Breast epithelium (tissue), 4 donors: ENCODE measurements at places on chromosomes 16 and 17. TPM values are rescaled to one million over a fixed set of nuclear protein-coding genes. Genes with fewer than 3 reads are reported as not detected.

The MPV17L gene
- total RNA-seq, result 41.4 TPM

The MT2A gene
- 352 TPM for total RNA-seq

The KRTAP9-9 gene
- not detected for total RNA-seq

The KRTAP1-5 gene
- not detected for total RNA-seq

The DHRS7C gene
- not detected for total RNA-seq

The NT5C gene
- 79.6 TPM for total RNA-seq

The PYCARD gene
- total RNA-seq, result 35.7 TPM

The CD300LF gene
- total RNA-seq, result 0.32 TPM

The AOC2 gene
- 2.3 TPM for total RNA-seq

The PTX4 gene
- not detected for total RNA-seq

The PPP1R1B gene
- total RNA-seq, result 67.5 TPM

The TUBB3 gene
- 1.8 TPM for total RNA-seq

The CYGB gene
- total RNA-seq, result 27.2 TPM

The KRT32 gene
- 0.73 TPM for total RNA-seq

The SHISA9 gene
- total RNA-seq, result not detected

The NLGN2 gene
- 8.3 TPM for total RNA-seq

The TPPP3 gene
- total RNA-seq, result 6.9 TPM

The PPP1R27 gene
- not detected for total RNA-seq

The BPTF gene
- 97.6 TPM for total RNA-seq

The SDR42E1 gene
- 6.9 TPM for total RNA-seq

The KRT33B gene
- total RNA-seq, result not detected

The KRT39 gene
- not detected for total RNA-seq

The CD300E gene
- total RNA-seq, result 0.32 TPM

The NXN gene
- total RNA-seq, result 14.3 TPM

The DNAI2 gene
- total RNA-seq, result not detected

The GDPD1 gene
- total RNA-seq, result 5.9 TPM

The ABCC12 gene
- total RNA-seq, result not detected

The TBC1D3E gene
- not detected for total RNA-seq

The CNGB1 gene
- not detected for total RNA-seq

The EXOC3L1 gene
- 1.1 TPM for total RNA-seq

The EVPLL gene
- total RNA-seq, result 0.32 TPM

The MYH11 gene
- 144 TPM for total RNA-seq

The CLDN7 gene
- 95.9 TPM for total RNA-seq

The CCR7 gene
- total RNA-seq, result 1.0 TPM

The TERB1 gene
- total RNA-seq, result 0.64 TPM

The KAT7 gene
- 37.6 TPM for total RNA-seq

The TOM1L1 gene
- 18.4 TPM for total RNA-seq

The GLYR1 gene
- 79.0 TPM for total RNA-seq

The MARCHF10 gene
- total RNA-seq, result under 0.01 TPM

The KRTAP3-2 gene
- not detected for total RNA-seq

The ARL5C gene
- total RNA-seq, result not detected

The MPP2 gene
- total RNA-seq, result 3.9 TPM

The HSPB9 gene
- total RNA-seq, result not detected

The HBA1 gene
- total RNA-seq, result 5.6 TPM

The CCL3 gene
- total RNA-seq, result not detected
